Small intestine (tissue), 16 donors: ENCODE measurements at places on chromosomes 5 and 9. TPM values are rescaled to one million over a fixed set of nuclear protein-coding genes. Genes with fewer than 3 reads are reported as not detected.

- H3K4me1 ChIP-seq = no peaks in the 10 kb centered on the region
- H3K27ac ChIP-seq = no peak overlapping the region
- no peaks in the 10 kb centered on the region for H3K27me3 ChIP-seq
These were observed 30.0 kb upstream of the MAMDC2 start for GRCh38 chr9:70013598-70014196.

DNA sequence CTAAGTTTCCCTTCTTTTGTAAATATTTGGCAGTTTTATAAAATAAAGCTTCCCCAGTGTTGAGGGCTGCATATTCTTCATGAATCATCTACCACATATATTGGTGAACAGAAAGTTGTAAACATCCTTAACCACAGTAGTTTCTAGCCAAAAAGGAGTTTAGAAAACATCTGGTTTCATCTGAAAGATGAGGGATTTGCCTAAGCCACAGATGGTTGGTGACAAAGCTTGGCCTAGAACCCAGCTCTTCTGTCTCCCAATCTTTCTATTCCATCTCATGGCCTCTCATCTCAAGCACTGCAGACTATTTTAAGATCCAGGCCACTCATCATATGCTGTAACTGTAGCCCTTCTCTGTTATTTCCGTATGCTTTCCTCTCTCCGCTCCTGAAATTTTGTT is 232.3 kb upstream of the TRPM3 start:
- no peaks in the 10 kb centered on the region for H3K27me3 ChIP-seq
- H3K4me1 ChIP-seq = no peaks in the 10 kb centered on the region
- no peaks in the 10 kb centered on the region for H3K36me3 ChIP-seq
- no peak overlapping the region for H3K27ac ChIP-seq

GRCh38 chr5:72477176-72477575 is 30.0 kb downstream of the ZNF366 start:
- H3K4me3 ChIP-seq = no peak overlapping the region
- no peaks in the 10 kb centered on the region for H3K27me3 ChIP-seq
- no peaks in the 10 kb centered on the region for H3K4me1 ChIP-seq

DNA sequence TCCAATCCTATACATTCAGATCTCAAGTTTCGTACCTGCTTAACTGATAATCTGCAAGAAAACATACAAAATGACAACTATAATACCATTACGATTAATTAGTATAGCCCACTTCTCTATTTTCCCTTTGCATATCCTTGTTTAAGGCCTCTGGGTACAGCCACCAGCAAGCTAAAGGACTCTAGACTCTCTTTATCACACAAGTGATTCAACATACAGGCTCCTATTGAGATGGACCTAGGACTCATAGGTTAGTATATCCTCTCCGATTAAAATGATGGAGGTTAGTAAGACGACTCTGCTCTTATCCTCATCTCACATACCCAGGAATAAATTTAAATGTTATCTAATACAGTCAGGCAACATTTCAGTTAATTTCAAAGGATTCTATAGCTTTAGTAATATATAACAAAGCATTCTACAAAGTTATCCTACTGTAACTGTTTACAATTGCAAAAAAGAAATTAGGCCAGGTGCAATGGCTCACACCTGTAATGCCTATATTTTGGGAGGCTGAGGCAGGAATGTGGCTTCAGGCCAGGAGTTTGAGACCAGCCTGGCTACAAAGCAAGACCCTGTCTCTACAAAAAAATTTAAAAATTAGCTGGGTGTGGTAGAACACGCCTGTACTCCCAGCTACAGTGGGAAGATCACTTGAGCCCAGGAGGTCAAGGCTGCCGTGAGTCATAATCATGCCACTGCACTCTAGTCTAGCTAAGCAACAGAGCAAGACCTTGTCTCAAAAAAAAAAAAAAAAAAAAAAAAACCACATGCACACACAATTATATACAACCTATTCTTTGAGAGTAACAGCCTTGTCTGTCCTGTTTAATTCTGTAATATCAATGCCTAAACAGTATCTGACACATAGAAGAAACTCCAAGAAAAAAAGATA is 15.4 kb downstream of the HAUS6 start:
- H3K27me3 ChIP-seq = no peaks in the 10 kb centered on the region
- no peak overlapping the region for H3K4me3 ChIP-seq
- DNase-seq = peak; percentile 76
- peaks cover 5% of the 10 kb centered on the region for H3K36me3 ChIP-seq
- H3K4me1 ChIP-seq = no peaks in the 10 kb centered on the region

DNA sequence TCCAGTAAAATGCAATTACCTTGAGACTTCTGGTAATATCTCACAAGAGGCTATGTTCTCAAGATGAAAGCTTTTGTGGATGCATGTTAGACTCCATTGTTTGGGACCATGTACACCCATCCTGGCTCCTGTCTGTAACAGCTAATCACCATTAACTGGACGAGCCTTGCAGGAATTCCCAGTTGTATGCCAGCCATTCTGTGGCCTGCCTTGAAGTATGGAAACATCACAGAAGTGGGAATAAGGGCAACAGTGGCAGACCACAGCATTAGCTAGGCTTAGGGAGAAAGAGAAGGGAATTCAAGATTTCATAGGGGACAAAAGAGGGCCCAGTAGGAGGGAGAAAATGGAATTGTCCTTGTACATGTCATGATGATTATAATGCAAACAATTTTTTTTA is 79.0 kb downstream of the RORB start:
- no peak for DNase-seq
- H3K4me1 ChIP-seq = no peaks in the 10 kb centered on the region
- no peak overlapping the region for H3K27ac ChIP-seq

GRCh38 chr5:50666261-50667022 is at the start of gene PARP8:
TSS of gene PARP8 (plus strand) at chr5:50666637. CDS start at chr5:50667096, 459 bp downstream.
- H3K36me3 ChIP-seq = no peaks in the 10 kb centered on the region
- no peaks in the 10 kb centered on the region for H3K27me3 ChIP-seq
- H3K27ac ChIP-seq = peak within 1 kb of the TSS; percentile 97
- DNase-seq = peak; percentile 42
- peak within 1 kb of the TSS; percentile 74 for H3K4me3 ChIP-seq
- no peaks in the 10 kb centered on the region for H3K4me1 ChIP-seq

DNA sequence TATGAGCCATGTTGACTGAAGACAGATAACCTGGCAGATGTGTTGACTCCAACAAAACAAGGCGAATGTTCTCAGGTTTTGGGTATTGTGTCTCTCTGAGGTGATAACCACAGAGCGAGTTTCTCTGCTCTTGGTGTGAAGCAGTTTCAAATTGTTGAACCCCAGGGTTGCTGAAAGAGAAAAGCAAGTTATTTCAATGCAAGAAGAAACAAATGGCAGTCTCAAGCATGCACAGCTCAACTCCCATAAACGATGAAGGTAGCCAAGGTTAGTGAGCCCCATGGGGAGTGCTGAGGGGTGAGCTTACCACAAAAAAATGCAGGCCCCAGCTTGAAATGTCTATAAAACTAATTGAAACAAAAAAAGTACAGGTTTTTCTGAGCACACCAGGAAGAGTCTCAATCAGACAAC is 220.8 kb upstream of the DAPK1 start:
- no peak overlapping the region for H3K27ac ChIP-seq
- no peaks in the 10 kb centered on the region for H3K4me1 ChIP-seq
- H3K27me3 ChIP-seq = no peaks in the 10 kb centered on the region
- no peak for DNase-seq

GRCh38 chr9:127927201-127927987 is 3.2 kb downstream of the PIP5KL1 start:
- H3K4me3 ChIP-seq = peak overlapping the region; percentile 27
- no peaks in the 10 kb centered on the region for H3K36me3 ChIP-seq
- H3K27ac ChIP-seq = no peak overlapping the region

- H3K4me3 ChIP-seq = no peak overlapping the region
- H3K27ac ChIP-seq = no peak overlapping the region
- H3K36me3 ChIP-seq = no peaks in the 10 kb centered on the region
These were observed 51.9 kb upstream of the IQGAP2 start for GRCh38 chr5:76351176-76351575.

- no peak overlapping the region for H3K27ac ChIP-seq
- H3K36me3 ChIP-seq = no peaks in the 10 kb centered on the region
- no peaks in the 10 kb centered on the region for H3K4me1 ChIP-seq
These were observed 90.2 kb upstream of the SH3GL2 start for GRCh38 chr9:17488662-17489061.

GRCh38 chr9:96015876-96016686 is 140.6 kb downstream of the ERCC6L2 start:
- H3K4me1 ChIP-seq = peaks cover 5% of the 10 kb centered on the region
- peak overlapping the region; percentile 18 for H3K27ac ChIP-seq
- no peak for DNase-seq
- H3K4me3 ChIP-seq = no peak overlapping the region
- H3K27me3 ChIP-seq = no peaks in the 10 kb centered on the region

- H3K27ac ChIP-seq = no peak overlapping the region
- H3K27me3 ChIP-seq = no peaks in the 10 kb centered on the region
- H3K4me1 ChIP-seq = no peaks in the 10 kb centered on the region
- no peaks in the 10 kb centered on the region for H3K36me3 ChIP-seq
These were observed 2001.6 kb upstream of the CDH9 start for GRCh38 chr5:29039994-29040393.

GRCh38 chr5:77867914-77868313 is 91.8 kb upstream of the TBCA start:
- H3K27me3 ChIP-seq = no peaks in the 10 kb centered on the region
- H3K4me3 ChIP-seq = no peak overlapping the region
- no peaks in the 10 kb centered on the region for H3K4me1 ChIP-seq
- no peak overlapping the region for H3K27ac ChIP-seq

GRCh38 chr5:179259731-179260323 is 85.4 kb downstream of the ADAMTS2 start:
- no peaks in the 10 kb centered on the region for H3K27me3 ChIP-seq
- no peak overlapping the region for H3K4me3 ChIP-seq
- no peaks in the 10 kb centered on the region for H3K36me3 ChIP-seq
- no peak overlapping the region for H3K27ac ChIP-seq
- H3K4me1 ChIP-seq = no peaks in the 10 kb centered on the region

DNA sequence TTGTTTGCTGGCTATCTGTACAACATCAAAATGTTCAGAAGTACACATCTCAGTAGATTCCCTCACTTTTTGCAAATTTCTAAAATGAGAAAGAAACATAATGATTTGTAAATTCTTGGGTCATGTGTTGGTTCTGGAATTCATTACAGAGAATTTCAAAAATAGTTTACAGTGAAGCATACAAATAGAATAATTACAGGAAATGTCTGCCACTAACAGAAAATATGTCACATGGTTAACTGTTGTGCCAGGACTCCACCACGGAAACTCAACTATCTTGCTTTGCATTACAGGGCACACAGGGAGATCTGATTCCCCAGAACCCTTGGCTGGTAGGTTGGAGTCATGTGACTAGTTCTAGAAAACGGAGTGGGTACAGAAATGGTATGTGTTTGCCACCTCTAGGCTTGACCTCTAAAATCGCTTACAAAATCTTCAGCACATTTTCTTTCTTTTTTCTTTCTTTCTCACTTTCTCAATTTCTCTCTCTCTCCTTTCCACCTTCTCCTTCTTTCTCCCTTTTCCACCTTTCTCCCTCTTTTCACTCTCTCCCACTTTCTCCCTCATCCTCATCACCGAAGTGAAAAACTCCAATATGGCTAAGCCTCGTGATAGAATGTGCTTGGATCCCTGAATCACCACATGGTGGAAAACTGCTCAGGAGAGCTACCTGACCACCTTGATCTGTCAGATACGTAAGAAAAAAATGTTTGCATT is 32.4 kb downstream of the RASEF start:
- H3K4me1 ChIP-seq = no peaks in the 10 kb centered on the region
- no peak overlapping the region for H3K27ac ChIP-seq
- H3K36me3 ChIP-seq = no peaks in the 10 kb centered on the region

GRCh38 chr5:111927191-111927590 is 170.2 kb upstream of the NREP start:
- H3K4me3 ChIP-seq = no peak overlapping the region
- no peaks in the 10 kb centered on the region for H3K36me3 ChIP-seq
- no peak for DNase-seq
- H3K27me3 ChIP-seq = no peaks in the 10 kb centered on the region
- no peaks in the 10 kb centered on the region for H3K4me1 ChIP-seq
- no peak overlapping the region for H3K27ac ChIP-seq

GRCh38 chr5:139688088-139688702 is 40.0 kb downstream of the CXXC5 start:
- no peaks in the 10 kb centered on the region for H3K27me3 ChIP-seq
- DNase-seq = no peak
- H3K4me3 ChIP-seq = no peak overlapping the region
- no peaks in the 10 kb centered on the region for H3K36me3 ChIP-seq
- no peaks in the 10 kb centered on the region for H3K4me1 ChIP-seq

GRCh38 chr5:142617416-142618129 is 68.3 kb downstream of the FGF1 start:
- DNase-seq = no peak
- no peaks in the 10 kb centered on the region for H3K4me1 ChIP-seq
- no peaks in the 10 kb centered on the region for H3K36me3 ChIP-seq
- no peak overlapping the region for H3K4me3 ChIP-seq

DNA sequence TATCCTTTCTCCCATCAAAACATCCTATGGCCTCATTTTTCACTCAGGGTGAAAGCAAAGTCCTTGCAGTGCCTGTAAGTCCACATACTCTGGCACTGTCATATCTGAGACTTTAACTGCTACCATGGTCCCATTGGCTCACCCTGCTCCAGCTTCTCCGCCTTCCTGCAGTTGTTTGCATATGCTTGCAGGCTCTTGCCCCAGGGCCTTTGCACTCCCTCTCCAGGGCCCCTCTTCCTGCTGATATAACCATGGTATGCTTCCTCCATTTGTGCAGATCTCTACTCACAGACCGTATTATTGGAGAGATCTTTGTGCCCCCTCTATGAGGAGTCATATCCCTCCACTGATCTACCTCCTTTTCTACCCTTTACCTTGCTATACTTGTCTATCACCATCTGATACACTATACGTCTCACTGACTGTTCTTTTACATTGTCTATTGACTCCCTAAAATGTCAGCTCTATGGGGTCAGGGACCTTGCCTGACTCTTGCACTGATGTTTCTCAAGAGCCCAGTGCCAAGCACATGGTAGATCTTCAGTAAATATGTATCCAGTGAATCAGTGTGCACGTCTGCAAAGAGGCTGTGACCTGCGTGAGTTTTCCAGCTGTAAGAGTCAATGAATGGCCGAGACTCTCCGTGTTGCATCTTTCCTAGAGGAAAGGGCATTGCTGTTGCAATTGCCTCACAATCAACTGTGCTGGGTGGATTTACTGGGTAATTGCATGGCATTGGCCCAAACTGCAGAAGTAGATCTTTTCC is 81.7 kb upstream of the CPEB4 start:
- no peak overlapping the region for H3K27ac ChIP-seq
- H3K4me1 ChIP-seq = peaks cover 29% of the 10 kb centered on the region
- H3K27me3 ChIP-seq = no peaks in the 10 kb centered on the region

The SPINK6 gene
- polyA plus RNA-seq = not detected

The SLC24A2 gene
- 0.03 TPM for polyA plus RNA-seq

The ZNF883 gene
- polyA plus RNA-seq = 0.87 TPM

The NIPAL4 gene
- polyA plus RNA-seq = 0.21 TPM

The CDH6 gene
- 0.54 TPM for polyA plus RNA-seq

The PAM gene
- 110 TPM for polyA plus RNA-seq

The POLK gene
- 5.4 TPM for polyA plus RNA-seq

The PITX1 gene
- 5.4 TPM for polyA plus RNA-seq

The SOHLH1 gene
- not detected for polyA plus RNA-seq

The EQTN gene
- polyA plus RNA-seq = 0.10 TPM

The SEMA5A gene
- polyA plus RNA-seq = 0.54 TPM

The SLC6A7 gene
- polyA plus RNA-seq = 1.8 TPM

The MCIDAS gene
- polyA plus RNA-seq = not detected

The CDH9 gene
- polyA plus RNA-seq = not detected

The GARIN3 gene
- not detected for polyA plus RNA-seq
